ENCODE measurements at places on chromosomes 6 and 20.

- DNase-seq = no peak
These were observed 50.5 kb downstream of the SAMD5 start for GRCh38 chr6:147559006-147559405.

DNA sequence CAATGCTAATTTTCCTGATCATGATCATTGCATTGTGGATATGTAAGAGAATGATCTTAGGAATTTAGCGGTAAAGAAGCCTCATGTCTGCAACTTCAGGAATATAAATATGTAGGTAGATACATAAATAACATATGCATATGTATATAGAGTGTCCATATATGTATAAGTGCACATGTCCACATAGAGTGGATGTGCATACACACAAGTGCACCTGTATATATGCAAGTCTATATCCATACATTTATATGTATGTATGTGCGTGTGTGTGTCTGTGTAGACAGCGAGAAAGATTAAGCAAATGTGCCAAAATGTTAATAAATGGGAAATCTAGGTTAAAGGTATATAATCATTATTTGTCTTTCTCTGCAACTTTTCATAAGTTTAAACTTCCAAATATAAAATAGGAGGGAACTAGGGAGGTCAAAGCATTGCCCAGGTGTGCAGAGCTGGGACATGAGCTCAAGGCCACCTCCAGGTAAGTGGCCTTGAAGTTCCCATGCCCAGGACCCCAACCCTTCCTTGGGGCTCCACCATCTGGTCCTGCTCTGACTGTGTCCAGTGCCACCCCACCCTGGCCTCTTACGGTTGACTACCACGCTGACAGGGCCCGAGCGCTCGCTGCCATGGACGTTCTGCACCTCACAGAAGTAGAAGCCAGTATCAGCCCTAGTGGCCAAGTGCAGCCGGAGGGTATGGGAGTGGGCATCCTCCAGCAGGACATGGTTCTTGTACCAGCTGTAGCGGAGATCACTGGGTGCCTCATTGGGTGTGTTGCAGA, 9.6 kb downstream of the SIGLEC1 start:
- no peak for DNase-seq

DNA sequence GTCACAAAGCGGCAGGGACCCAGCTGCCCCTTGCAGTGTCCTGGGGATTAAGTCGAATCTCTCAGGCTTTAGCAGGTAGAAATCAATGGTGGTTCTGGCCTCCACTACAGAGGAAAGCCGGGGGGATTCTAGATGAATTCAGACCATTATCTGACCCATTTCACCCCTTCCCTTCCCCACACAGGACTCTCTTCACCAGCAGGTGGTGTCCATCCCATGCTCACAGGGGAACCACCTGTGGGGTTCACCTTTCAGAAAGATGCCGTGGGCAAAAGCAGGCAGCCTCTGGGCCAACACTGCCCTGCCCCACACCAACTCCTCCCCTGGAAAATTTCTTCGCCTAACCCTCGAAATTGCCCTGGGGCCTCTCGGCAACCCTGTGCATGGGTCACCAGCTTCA, 123.8 kb upstream of the GGTLC1 start:
- no peak for DNase-seq

DNA sequence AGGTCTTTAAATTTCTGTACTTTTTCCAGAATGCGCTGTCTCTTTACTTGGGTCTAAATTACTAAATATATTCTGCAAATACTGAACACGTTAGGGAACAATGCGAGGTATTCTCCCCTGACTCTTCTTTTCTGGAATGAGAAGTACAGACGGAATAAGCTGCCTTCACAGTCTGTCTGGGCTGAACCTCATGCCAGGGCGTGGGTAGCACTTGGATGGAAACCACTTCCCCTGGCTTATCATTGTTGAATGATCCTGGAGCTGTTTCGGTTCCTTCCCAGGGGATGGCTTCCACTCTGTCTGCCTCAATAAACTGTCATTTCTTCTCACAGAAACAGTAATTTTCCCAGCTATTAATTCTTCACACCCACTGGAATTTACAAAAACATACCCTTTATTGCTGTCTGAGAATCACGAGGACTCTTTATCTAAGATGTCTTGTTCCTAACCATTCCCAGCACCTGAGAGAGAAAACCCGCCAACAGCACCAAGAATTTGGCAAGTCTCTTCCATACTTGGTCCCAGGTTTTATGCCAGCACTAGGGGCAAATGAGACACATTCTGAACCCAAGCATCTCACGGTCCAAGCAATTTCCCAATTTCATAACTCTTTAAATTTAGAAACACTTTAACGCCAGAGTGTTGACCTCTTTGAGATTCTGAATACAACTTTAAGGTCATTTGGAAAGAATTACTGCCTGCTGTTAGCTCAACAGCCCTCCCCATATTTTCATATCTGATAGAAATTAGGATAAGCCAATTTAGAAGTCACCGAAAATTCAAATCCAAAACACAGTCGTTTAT, 43.2 kb upstream of the ADGRF5 start:
- no peak for DNase-seq

DNA sequence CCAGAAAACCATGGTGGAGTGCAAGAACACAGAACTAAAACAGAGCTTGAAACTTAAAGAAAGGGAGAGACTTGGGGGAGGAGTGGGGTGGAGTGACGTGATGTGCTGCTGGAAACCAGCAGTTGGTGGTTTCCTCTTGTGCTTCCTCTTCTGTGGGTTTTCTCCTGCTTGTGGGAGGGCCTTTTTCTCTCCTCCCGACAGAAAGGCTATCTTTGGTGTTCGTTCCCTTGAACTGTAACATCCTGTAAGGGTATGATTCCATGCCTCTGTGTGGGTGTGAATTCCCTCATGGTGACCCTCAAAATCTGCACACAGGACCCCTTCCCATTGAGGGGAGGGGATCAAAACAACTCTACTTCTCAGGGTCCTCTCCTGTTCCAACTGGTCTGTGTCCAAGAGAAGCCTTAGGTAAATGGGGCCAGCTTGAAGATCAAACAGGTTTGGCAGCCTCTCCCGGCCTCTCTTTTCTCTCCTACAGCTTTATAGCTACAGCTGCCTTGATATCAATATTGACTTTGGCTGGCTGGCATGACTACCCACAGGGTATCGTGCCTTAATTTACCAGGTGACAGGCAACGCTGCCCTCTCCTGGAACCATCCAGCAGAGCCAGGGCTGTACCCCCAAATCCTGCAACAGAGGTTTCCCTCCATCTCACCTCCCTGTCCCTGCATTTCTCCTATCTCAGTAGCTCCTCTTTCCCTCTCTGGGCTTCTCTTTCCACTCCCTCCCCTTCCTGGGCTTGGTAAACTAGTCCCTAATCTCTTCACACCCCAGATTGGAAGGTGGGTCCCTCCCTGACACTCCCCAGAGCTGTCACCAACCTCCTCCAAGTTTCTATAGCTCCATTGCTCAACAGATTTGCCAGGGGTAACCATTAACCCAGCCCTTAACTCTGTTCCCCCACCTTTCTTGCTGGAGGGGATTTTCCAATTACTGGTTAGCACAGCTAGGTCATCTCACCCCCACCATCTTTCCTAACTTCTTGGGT, 1.5 kb upstream of the MSH5 start:
- DNase-seq = peak; percentile 43

DNA sequence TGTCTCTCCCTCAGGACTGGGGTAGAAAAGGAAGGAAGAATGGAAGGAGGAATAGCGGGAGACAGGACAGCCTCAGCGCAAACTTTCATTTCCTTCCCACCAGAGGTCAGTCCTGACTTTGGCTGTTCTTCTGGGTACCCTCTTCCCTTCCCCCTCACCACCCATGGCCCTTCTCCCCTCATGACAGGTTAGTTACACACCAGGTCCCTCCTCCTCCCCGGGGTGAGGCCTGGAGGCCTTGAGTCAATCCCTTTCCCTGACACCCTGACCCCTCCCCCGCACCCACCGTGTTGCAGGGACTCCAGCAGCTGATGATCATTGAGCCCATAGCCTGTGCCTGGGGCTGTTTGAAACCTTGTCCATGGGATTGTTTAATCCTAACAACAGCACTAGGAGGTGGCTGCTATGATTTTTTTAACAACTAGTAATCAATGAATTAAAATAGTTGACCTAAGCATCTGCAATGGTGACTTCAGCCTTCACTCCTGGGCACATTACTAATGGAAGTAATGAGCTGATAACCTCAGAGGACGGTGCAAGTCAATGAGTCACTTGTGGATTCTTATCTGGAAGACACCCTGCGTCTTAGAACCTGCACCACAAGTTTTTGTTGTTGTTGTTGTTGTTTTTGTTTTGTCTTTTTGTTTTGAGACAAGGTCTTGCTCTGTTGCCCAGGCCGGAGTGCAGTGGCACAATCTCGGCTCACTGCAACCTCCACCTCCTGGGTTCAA, 46.6 kb upstream of the CCDC167 start:
- no peak for DNase-seq

Data from stimulated activated CD4-positive, alpha-beta T cell treated with anti-CD3 and anti-CD28 coated beads, TNF-alpha, amount 100 ng/mL, for 4 hours (primary cell).